ENCODE measurements at places on chromosomes 1 and 21. TPM values are rescaled to one million over a fixed set of nuclear protein-coding genes. Genes with fewer than 3 reads are reported as not detected.

DNA sequence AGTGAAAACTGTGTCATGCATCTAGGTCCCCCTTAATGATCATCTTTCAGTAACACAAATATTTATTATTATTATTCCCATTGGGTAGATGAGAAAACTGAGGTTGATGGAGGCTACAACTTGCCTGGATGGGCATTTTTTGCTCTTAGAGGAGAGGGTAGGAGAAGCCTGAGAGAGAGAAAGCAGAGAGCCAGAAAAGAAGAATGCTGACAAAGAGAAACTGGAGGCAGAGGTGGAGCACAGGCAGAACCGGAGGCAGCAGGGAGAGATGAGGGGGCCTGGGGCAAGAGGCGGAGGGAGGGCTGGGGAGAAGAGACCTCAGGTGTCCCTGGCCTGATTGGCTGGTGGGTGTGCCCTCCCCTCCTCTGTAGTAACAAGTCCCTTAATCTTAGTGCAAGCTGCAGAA, 4.1 kb downstream of the BLACAT1 start:
- H3K4me1 ChIP-seq: peaks cover 10% of the 10 kb centered on the region
- no peak overlapping the region for H3K27ac ChIP-seq
- no peaks in the 10 kb centered on the region for H3K36me3 ChIP-seq

- H3K27ac ChIP-seq: no peak overlapping the region
- no peaks in the 10 kb centered on the region for H3K4me1 ChIP-seq
- no peaks in the 10 kb centered on the region for H3K27me3 ChIP-seq
- DNase-seq: no peak
Observed at GRCh38 chr1:211547710-211548109, 31.3 kb downstream of the SLC30A1 start.

DNA sequence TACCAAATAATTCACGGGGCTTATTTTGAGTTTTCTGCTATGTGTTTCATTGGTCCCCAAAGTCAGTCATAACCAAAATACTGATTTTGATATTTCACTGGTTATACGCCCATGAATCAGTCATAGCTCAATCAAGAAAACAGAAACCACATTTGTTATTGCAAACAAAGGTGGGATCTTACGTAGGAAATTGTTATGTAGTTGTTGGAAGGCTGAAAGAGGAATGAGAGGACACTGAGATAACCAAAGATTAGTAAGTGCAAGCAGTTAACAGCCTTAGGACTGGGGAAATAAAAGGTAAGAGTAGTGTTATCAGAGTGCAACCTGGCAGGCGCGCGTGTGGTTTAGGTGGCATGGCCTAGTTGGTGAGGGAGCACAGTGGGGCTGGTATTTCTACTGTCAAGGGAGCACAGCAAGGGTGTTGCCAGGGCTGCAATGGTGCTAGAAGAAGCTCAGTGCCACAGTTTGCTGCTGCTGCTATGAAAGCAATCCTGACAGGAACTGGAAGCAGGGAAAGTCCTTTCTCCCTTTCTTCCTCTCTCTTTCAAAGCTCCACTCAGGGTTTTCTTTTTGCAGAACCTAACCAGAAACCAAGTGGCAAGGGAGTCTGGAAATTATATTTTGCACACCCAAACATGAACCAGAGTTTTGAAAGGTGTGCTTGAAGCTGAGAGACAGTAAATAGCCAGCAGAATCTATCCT, 33.7 kb downstream of the RTCA start:
- no peak overlapping the region for H3K4me3 ChIP-seq
- H3K4me1 ChIP-seq: no peaks in the 10 kb centered on the region
- H3K27me3 ChIP-seq: no peaks in the 10 kb centered on the region
- no peak for DNase-seq

- H3K36me3 ChIP-seq: no peaks in the 10 kb centered on the region
- no peak for DNase-seq
- H3K4me3 ChIP-seq: no peak overlapping the region
- peaks cover 38% of the 10 kb centered on the region for H3K4me1 ChIP-seq
Observed at GRCh38 chr1:164683235-164683634, 124.3 kb downstream of the PBX1 start.

DNA sequence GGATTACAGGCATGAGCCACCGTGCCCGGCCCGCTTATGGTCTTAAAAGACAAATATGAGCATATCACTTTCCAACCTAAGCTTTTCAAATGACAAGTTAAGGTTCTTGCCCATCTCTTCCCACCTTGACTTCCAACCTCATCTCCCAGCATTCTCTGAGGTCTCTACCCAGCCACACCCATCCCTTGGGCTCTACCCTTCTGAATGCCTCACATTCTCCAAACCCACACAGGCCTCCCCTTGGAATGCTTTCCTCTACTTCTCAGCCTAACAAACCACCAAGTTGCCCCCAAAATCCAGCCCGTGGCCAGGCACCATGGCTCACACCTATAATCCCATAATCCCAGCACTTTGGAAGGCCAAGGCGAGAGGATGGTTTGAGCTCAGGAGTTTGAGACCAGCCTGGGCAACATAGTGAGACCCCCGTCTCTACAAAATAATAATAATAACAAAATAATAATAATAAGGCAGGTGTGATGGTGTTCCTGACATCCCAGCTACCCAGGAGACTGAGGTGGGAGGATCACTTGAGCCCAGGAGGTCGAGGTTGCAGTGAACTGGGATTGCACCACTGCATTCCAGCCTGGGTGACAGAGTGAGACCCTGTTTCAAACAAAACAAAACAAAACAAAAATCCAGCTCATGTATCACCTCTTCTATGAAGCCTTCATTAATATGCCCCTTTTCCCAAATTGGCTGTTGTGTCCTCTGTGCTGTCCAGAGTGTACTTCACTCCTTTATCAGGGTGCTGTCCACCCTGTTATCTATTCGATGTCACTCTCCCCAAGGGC, 11.2 kb downstream of the DCST2 start:
- no peaks in the 10 kb centered on the region for H3K36me3 ChIP-seq
- no peak overlapping the region for H3K4me3 ChIP-seq
- no peak for DNase-seq
- no peaks in the 10 kb centered on the region for H3K4me1 ChIP-seq

DNA sequence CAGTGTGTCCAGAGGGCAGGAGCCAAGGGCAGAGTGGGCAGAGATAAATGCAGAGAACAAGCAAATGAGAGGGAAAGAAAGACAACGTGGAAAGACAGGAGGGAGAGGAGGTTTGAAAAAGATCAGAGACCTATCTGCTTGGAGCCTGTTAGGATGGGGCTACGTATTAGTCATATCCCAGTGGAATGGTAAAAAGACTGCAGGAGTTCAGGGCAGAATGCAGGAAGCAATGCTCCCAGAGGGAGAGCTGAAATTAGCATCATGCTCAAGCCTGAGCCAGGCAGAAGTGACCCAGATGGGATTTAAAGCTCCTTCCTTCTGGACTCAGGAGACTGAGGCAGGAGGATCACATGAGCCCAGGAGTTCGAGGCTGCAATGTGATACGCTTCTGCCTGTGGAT, 261.3 kb upstream of the CHRM3 start:
- no peak overlapping the region for H3K4me3 ChIP-seq
- H3K27me3 ChIP-seq: no peaks in the 10 kb centered on the region
- DNase-seq: no peak
- no peaks in the 10 kb centered on the region for H3K4me1 ChIP-seq

SYPL2 gene
- total RNA-seq: 1.5 TPM

FNDC5 gene
- 0.28 TPM for total RNA-seq

CDKN2C gene
- 6.8 TPM for total RNA-seq

PAX7 gene
- not detected for total RNA-seq

BMP8B gene
- total RNA-seq: 2.4 TPM

GPR25 gene
- not detected for total RNA-seq
